ENCODE measurements at places on chromosomes 7 and 10. TPM values are rescaled to one million over a fixed set of nuclear protein-coding genes. Genes with fewer than 3 reads are reported as not detected.

The EBF3 gene
- total RNA-seq = under 0.01 TPM

The MNX1 gene
- total RNA-seq = 0.50 TPM

The C10orf53 gene
- not detected for total RNA-seq

The HMX2 gene
- not detected for total RNA-seq

The ATXN7L1 gene
- 10.9 TPM for total RNA-seq

- DNase-seq = no peak
Observed at GRCh38 chr7:86991771-86992191, 67.7 kb downstream of the ELAPOR2 start.

GRCh38 chr10:546971-547590 lies 142.4 kb downstream of the DIP2C start:
- DNase-seq = peak; percentile 60

Measured in mammary epithelial cell (primary cell).